Activated CD8-positive, alpha-beta memory T cell treated with anti-CD3 and anti-CD28 coated beads for 4 hours (primary cell): ENCODE measurements at places on chromosomes 12 and 14.

DNA sequence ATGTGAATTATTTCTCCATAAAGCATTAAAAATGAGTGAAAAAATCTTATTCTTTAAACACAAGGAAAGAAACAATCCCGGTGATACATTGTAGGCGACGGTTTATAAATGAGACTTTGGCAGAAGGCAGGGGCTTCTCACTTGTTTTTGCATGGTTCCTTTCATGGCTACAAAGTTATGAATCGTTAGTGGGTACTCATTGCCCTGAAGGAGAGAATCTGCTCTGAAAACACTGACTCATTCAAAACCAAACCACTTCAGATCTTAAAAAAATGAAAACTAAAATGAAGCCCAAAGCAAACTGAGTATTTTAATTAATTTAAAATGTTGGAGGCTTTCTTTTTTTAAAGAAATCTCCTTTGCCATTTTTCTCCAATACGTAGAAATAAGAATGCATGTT, 41.4 kb upstream of the AMIGO2 start:
- no peak for DNase-seq

- no peak for DNase-seq
Measured at GRCh38 chr12:102756530-102756929, 160.5 kb downstream of the PAH start.

DNA sequence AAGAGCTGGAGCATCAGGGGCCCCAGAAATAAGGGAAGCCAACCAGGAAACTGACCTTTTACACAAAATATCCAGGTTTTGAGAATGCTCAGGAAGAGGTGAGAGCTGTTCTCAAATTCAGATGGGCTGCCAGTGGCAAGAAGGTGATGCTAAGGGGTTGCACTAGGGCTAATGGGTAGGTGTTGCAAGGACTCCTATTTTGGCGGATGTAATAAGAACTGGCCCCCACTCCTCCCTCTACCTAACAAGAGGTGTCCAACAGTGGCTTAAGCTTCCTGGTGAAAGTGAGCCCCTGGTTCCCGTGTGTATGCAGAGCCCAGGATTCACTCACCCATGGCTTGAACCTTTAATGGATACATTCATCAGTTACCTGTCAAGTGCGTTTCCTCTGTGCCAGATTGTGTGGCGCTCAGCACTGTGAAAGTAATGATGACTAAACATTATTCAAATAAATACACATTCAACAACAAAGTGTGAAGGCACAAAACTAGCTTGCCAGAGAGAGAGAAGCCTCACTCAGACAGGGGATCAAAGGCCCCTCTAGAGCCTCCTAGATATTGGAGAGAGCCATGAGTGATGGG, 705 bp upstream of the CHGA start:
- DNase-seq, result no peak

DNA sequence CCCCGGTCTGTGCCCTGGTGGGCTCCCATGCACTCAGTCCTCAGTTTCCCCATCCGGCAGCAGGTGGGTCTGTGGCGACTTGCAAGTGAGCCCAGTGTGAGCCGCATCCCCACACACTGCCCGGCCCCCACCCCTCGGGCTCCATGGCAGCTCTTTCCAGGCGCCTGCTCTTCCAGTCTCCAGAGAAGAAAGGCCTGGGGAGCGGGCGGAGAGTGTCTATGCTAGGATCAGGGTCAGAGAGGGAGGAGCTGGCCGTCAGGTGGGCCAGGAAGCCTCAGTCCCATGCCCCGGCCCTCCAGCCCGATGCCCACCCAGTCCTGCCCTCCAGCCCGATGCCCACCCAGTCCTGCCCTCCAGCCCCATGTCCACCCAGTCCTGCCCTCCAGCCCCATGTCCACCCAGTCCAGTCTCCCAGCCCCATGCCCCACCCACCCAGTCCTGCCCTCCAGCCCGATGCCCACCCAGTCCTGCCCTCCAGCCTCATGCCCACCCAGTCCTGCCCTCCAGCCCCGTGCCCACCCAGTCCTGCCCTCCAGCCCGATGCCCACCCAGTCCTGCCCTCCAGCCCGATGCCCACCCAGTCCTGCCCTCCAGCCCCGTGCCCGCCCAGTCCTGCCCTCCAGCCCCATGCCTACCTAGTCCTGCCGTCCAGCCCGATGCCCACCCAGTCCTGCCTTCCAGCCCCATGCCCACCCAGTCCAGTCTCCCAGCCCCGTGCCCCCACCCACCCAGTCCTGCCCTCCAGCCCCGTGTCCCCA, 49.2 kb downstream of the FBRSL1 start:
- no peak for DNase-seq

GRCh38 chr14:78131201-78131600, 39.0 kb upstream of the NRXN3 start:
- DNase-seq, result no peak

GRCh38 chr14:68577802-68578541, 214.9 kb downstream of the ZFP36L1 start:
- DNase-seq, result no peak

- no peak for DNase-seq
Measured at GRCh38 chr14:101737414-101738339, 23.8 kb upstream of the PPP2R5C start.

- no peak for DNase-seq
Measured at GRCh38 chr14:22699801-22700564, 55.8 kb upstream of the OR6J1 start.

GRCh38 chr14:51663783-51664326, 12.1 kb downstream of the FRMD6 start:
- DNase-seq, result no peak

GRCh38 chr14:21039585-21040369, 2.4 kb upstream of the RNASE7 start:
- no peak for DNase-seq

DNA sequence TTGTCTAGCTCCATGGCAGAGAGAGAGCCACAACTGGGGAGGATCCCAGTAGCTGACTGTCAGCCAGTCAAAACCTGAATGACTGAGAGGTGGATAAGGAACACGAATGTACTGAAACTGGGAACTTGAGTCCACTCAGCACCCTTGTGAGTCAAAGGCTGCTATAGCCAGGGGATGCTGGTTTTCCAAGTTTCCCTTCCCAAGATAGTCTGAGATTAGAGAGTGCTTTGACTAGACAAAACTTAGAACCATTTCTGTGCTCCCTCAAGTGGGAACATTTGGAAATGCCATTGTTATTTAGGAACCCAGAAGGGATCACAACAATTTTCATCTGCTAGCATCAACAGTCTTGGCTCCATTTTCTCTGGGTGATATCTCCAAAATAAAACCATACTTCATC, 4.0 kb downstream of the PRKAG1 start:
- no peak for DNase-seq

GRCh38 chr12:116539361-116539771, 19.8 kb upstream of the MAP1LC3B2 start:
- no peak for DNase-seq

GRCh38 chr12:90954921-90955320, at the start of gene CCER1:
CCER1 (minus strand) TSS chr12:90955176; CDS start chr12:90954742, 434 bp downstream.
- no peak for DNase-seq

DNA sequence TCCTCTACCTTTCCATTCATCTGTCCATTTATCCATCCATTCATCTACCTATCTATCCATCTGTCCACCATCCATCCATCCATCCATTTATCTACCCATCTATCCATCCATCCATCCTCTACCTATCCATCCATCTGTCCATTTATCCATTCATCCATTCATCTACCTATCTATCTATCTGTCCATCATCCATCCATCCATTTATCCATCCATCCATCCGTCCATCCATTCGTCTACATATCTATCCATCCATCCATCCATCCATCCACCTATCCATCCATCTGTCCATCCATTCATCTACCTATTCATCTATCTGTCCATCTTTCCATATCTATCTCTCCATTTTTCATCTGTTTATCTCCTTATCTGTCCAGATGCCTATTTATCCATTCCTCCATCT, 21.0 kb downstream of the CABP1 start:
- no peak for DNase-seq

DNA sequence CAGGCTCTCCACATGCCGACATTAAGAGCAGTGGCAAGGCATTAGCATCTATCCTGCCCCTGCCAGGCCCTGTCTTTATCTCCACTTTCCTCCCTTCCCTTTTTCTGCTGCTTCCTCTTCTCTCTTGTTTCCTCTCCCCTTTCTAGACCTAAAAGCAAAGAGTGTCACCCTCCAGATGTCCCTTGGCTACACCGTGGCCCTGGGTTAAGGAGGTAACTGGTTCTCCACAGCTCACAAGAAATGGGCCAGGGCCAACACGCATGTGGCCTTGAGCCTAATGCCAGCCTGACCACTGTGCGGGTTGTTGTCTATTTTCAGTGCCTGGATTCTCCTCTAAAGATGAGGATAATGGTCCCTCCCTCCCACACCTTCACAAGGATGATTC, 41.7 kb upstream of the DDX11 start:
- no peak for DNase-seq

DNA sequence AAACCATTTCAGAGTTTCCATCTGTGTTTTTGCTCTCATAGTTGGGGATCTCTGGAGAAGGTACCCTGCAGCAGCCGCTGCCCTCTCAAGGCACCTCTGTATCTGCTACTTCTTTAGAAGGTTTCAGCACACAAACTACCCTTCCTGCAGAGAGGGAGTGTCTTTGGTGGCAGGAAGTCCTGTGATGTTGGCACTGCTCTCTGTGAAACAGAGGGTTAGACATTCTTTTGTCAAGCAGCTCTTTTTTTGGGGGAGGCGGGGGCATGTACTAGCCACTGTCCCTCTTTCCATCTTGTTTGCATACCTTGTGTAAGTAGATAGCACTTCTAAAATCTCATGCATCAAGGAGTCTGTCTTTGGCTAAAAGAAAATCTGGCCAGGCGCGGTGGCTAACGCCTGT, 352.6 kb downstream of the BMP4 start:
- no peak for DNase-seq

DNA sequence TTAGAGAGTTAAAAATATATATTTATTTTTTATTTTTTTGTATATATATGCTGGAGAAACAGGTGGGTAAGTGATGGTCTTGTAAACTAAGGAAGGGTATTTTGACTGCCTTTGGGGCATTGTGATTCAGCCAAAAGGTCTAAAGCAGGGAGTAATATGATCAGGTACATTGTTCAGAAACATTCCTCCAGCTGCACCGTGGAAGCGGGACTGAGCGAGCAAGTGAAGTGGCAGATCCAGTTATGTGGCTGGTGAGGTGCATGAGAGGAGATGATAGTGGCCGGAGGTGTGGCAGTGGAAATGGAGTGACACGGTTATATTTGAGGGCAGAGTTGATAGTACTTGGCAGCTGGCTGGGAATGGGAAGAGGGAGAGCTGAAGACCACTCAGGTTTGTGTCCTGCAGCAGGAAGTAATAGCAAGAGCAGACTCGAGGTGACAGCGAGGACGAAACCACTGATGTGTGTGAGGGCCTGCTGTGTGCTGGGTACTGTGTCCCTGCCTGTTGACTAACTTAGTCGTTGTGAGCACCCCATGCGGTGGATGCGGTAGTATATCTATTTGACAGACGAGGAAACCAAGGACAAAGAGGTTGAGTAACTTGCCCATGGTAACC, 39.2 kb downstream of the EID3 start:
- no peak for DNase-seq

- DNase-seq, result no peak
Measured at GRCh38 chr12:46493834-46494181, 121.2 kb upstream of the SLC38A2 start.

GRCh38 chr12:131092901-131093603, 139.3 kb downstream of the ADGRD1 start:
- no peak for DNase-seq

- no peak for DNase-seq
Measured at GRCh38 chr12:106945261-106945851, 10.4 kb upstream of the TMEM263 start.

- no peak for DNase-seq
Measured at GRCh38 chr12:46808955-46809697, 16.7 kb downstream of the SLC38A4 start.

DNA sequence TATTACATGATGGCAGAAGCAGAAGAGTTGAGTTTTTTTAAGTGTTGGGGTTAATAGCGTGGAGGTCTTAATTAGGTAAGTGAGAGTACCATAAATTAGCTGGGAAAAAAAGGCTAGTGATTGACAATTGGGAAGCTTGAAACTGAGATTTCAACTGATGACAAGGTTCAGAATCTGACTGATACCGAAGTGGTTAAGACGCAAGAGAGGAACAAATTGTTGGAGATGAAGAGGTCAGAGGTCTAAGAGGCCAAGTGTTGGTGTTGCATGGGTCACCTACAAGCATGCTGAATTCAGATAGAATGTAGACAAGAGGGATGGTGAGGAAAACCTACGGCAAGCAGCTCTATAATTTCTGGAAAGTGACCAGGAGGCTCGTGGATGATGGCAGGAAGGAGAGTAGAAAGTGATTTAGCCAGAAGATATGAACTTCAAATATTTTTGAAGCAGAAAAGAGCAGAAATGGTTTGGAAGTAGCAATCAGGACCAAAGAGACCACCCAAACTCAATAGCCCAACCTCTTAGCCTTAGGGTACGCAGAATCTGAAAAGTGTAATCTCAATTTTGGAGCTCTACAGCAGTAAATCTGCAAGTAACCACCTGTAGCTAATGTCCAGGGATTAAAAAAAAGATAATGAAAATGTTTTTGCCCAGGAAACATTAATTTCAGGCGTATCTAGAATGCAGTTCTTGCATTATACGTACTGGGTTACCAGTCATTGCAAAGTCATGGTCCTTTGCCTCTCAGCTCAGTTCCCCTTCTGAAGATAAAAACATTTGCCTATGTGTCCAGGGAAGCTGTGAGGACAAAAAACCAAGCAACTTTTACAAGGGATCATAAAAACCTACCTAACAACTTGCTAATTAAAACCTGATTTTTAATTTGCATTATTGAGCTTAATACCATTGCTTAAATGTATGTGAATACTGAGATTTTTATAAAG, 1.7 kb upstream of the TMPO start:
- DNase-seq, result no peak

DNA sequence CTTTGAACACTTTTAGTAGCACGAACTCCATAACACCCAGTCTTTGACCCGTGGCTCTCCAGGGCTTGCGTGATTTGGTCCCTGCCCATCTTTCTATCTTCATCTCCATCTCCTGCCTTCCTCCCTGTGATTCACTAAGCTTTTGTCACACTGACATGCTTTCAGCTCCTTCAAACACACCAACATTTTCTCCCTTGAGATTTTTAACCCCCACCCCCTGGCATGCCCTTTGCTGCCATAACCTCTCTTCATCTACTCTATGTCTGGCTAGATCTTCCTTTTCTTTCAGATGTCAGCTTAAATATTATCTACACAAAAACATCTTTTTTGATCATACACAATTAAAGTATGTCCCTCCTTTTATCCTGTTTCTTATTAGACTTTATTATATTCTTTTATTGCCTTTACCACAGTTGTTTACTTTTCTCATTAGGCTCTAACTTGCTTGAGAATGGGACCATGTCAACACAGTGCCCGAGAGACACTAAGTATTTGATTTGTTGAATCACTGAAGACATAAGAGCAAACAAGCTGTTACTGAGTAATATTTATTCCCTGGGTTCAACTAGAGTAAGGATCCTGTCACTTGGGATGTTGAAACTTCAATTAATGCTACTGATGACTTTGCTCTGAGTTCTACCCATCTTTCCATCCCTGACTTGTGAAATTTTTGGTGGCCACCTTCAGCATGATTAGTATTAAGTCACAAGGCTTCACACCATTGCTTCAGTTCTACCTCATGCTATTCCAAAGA, 387.3 kb downstream of the LRIG3 start:
- DNase-seq, result no peak

- no peak for DNase-seq
Measured at GRCh38 chr12:71356569-71356968, 83.0 kb upstream of the LGR5 start.

- no peak for DNase-seq
Measured at GRCh38 chr14:96363751-96364336, 518 bp downstream of the GSKIP start.

- no peak for DNase-seq
Measured at GRCh38 chr14:21025371-21026273, 761 bp upstream of the NDRG2 start.

- DNase-seq, result no peak
Measured at GRCh38 chr14:52678591-52678990, 16.8 kb downstream of the ERO1A start.

GRCh38 chr14:104321802-104322130, 183.4 kb downstream of the KIF26A start:
- DNase-seq, result no peak
